Ovary (tissue), 10 donors: ENCODE measurements at places on chromosomes 1 and 21. TPM values are rescaled to one million over a fixed set of nuclear protein-coding genes. Genes with fewer than 3 reads are reported as not detected.
A peak's percentile ranks its signal among the peaks of the same experiment; 100 is the strongest.

DNA sequence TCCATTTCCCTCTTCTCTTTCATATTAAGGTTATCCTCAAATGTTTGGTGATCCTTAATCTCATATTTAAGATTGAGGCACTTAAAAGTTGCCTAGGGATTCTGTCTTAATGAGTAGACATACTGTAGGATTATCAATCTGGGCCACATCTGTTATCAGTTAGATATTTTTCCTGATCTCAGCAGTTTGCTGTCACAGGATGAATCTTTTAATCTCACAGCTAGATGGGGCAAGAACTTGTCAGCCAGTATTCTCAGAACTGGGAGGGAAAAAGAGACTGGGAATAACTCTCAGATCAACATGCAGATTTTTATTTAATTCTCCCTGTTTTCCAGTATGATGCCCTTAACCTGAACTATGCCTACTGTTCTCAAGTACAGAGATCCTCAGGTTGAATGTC is 14.0 kb downstream of the ZNF644 start:
- no peaks in the 10 kb centered on the region for H3K27me3 ChIP-seq
- H3K36me3 ChIP-seq, result no peaks in the 10 kb centered on the region
- peaks cover 4% of the 10 kb centered on the region for H3K4me1 ChIP-seq
- no peak overlapping the region for H3K4me3 ChIP-seq

DNA sequence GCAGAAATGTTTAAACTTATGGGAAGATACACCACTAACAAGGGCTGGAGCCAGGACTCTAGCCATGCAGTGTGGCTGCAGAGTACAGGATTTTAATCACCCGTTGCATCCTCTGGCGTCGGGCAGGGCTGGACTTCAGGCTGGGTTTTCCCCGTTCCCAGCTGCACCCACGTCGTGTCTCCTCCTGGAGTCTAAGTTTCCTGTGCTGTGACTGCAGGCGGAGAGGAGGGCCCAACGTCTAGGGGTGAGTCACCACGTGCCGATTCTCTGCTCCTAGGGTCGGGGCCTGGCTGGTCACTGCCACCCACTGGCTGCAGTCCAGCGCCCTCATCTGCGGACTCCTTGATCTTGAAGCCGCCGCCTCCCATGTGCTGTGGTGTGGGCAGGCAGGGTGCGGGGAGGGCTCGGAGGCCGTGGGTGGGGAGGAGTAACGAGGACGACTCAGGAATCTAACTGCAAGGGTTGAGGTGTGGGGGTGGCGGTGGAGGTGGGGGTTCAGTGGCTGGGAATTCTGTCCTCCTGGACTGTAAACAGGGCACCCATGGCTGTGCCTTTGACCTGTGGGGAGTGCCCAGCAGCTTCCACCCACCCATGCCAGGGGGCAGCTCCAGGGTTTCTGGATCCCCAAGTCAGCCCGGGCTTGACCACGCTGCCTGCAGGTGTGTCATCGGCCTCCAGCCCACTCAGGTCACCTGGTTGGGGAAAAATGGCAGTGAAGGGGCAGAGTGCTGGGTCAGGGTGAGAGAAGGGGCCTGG is 77.8 kb downstream of the ALPL start:
- no peaks in the 10 kb centered on the region for H3K27me3 ChIP-seq
- no peaks in the 10 kb centered on the region for H3K4me1 ChIP-seq
- no peak for DNase-seq
- H3K27ac ChIP-seq, result no peak overlapping the region
- no peaks in the 10 kb centered on the region for H3K36me3 ChIP-seq

DNA sequence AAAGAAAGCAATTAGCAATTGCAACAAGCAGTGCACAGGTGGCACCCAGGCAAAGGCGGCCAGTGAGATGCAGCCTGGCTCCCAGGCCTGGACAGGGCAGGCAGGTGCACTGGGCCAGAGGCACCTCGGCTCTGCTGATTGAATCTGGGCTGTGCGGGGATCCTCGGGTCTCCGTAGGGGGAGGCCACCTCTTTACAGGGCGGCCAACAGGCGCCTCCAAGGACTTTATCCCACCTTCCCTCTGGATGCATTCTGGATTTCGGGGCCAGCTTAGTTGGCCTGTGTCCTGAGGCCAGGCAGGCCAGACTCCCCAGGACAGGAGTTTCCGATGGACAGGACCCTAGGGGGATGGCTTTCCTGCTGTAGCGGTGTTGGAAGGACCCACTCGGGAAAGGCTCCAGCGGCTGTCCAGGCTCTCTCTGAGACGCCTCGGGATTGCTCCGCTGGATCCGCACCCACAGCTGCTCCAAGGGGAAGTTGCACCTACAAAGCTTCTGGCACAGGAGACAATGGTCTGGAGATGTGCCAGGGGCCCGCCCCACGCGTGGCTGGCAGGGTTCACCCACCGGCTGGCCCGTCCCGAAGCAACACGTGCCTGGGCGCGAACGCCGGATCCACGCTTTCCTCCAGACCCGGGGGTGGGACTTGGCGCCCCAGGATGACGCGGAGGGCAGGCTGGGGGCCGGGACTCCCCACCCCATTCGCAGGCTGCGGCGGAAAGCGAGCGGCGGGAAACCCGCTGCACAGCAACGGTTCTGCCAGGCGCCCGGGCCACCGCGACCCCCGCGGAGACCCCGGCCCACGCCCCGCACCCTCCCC is 810 bp downstream of the SLC19A1 start:
- peak; percentile 84 for DNase-seq
- H3K27ac ChIP-seq, result no peak overlapping the region
- H3K27me3 ChIP-seq, result no peaks in the 10 kb centered on the region
- peaks cover 11% of the 10 kb centered on the region for H3K4me1 ChIP-seq
- H3K4me3 ChIP-seq, result peak overlapping the region; percentile 66

DNA sequence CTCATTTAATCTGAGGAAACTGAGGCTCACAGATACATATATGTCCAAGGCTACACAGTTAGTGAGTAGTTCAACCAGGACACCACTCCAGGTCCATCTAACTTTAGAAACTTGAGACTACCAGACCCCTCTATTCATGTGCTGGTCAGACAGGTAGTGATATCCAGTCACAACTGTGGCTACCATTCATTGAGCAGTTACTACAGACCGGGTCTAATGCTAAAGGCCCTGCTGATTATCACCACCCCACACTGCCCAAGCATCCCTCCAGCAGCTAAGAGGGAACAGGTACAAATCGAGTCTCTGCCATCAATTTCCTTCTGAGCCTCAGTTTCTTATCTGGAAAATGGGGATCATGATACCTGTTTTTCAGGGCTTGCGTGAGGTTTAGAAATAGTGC is 5.3 kb downstream of the HPCA start:
- H3K4me1 ChIP-seq, result peaks cover 2% of the 10 kb centered on the region
- no peak overlapping the region for H3K27ac ChIP-seq
- no peaks in the 10 kb centered on the region for H3K27me3 ChIP-seq

GRCh38 chr1:206572835-206573234 is 39.4 kb downstream of the EIF2D start:
- no peaks in the 10 kb centered on the region for H3K36me3 ChIP-seq
- no peaks in the 10 kb centered on the region for H3K27me3 ChIP-seq
- H3K27ac ChIP-seq, result no peak overlapping the region
- H3K4me3 ChIP-seq, result no peak overlapping the region

GRCh38 chr1:91582431-91582921 is 81.8 kb downstream of the CDC7 start:
- H3K4me3 ChIP-seq, result no peak overlapping the region
- peaks cover 9% of the 10 kb centered on the region for H3K4me1 ChIP-seq
- DNase-seq, result no peak

GRCh38 chr1:22809783-22810182 is 99.1 kb downstream of the EPHB2 start:
- DNase-seq, result no peak
- peaks cover 4% of the 10 kb centered on the region for H3K4me1 ChIP-seq
- no peaks in the 10 kb centered on the region for H3K36me3 ChIP-seq
- H3K27me3 ChIP-seq, result no peaks in the 10 kb centered on the region

DNA sequence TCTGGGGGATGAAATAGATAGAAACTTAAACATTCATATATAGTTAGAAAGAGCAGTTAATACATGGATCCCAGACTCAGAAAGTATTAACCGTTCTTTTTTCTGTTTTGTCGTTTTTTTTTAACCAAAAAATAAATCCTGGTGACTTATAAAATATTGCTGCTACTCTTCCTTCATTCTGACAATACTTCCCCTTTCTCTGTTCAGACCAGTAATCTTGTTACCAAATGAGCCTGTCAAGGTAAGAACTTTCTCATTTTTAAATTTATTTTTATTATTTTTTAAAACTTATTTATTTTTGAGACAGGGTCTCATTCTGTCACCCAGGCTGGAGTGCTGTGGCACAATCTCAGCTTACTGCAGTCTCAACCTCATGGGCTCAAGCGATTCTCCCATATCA is 13.7 kb downstream of the PTPN22 start:
- DNase-seq, result no peak
- no peaks in the 10 kb centered on the region for H3K4me1 ChIP-seq
- no peaks in the 10 kb centered on the region for H3K27me3 ChIP-seq
- H3K4me3 ChIP-seq, result no peak overlapping the region

KIFAP3 gene
- 30.8 TPM for total RNA-seq

PLEKHO1 gene
- 59.6 TPM for total RNA-seq

UBXN10 gene
- total RNA-seq, result 2.9 TPM

POGK gene
- 17.3 TPM for total RNA-seq
